ENCODE measurements at places on chromosomes 3 and 15.

DNA sequence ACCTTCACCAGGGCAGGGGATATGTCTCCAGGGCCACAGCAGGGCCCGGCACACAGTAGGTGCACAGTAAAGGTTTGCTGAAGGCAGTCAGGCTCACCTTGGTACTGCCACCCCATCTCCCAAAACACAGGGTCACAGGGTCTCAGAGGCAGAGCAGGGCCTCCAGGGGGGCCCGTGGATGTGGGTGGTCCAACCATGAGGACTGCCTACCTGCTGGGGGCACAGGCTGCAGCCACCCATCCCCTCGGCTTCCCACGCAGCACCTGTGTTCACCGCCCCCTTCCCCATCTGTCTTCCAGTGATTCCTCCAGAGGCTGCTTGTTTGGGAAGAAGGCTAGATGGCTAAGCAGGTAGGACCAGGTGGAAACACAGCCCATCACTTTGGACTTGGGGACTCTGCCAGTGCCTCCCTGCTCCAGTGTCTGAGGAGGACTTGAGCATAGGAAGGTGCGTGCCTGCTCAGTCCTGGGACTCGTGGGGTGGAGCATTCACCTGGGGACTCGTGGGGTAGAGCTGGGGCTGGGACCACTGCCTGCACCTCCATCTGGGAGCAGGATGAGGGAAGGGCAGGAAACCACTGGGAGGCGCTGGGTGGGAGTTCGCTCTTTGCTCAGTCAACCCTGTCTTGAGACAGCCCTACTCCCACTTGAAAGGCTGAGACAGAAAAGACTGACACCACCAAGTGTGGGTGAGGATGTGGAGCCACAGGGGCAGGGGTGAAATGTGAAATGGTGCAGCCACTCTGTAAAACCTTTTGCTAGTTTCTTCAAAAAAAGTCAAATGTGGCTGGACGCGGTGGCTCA is 18.8 kb upstream of the PLXND1 start:
- DNase-seq: no peak

- no peak for DNase-seq
These were observed 269.4 kb downstream of the TLE3 start for GRCh38 chr15:69828181-69828828.

DNA sequence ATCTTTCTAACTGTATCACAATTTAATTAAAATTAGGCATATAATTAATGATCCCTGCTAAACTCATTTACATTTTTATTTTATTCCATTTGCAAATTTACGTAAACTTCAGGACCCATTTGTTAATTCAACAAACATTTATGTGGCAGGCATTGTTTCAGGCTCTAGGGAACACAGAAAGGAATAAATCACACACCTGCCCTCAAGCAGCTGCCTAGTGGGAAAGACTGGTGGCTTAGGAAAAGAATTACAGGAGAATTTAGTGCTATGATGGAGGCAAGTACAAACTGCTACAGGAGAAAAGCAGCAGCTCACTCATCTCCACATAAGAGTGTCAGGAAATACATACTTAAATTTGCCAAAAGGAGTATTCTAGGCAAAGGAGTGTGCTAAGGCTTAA is 11.2 kb downstream of the CBLB start:
- DNase-seq: no peak

- no peak for DNase-seq
These were observed 228.0 kb downstream of the XXYLT1 start for GRCh38 chr3:195042743-195043606.

DNA sequence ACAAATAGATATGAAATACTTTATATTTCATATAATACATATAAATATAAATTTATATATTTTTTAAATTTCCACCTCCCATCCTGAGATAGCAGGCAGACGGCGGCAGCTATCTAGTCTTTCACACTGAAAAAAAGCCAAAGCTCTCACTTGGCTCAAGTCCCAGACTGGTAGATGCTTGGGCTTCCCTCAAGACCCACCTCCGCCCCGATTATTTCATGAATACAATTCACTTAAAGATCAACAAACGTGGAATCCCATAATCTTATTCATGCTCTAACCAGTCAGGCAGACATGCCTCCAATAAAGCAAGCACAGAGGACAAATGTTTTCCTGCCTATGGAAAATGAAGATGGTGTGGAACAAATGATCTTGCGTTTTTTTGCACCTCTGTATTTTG is 275.9 kb upstream of the NR2F2 start:
- DNase-seq: no peak

GRCh38 chr15:42819786-42820185 is 82.9 kb upstream of the CDAN1 start:
- DNase-seq: no peak

GRCh38 chr3:194967151-194968117 is 281.8 kb downstream of the FAM43A start:
- no peak for DNase-seq

DNA sequence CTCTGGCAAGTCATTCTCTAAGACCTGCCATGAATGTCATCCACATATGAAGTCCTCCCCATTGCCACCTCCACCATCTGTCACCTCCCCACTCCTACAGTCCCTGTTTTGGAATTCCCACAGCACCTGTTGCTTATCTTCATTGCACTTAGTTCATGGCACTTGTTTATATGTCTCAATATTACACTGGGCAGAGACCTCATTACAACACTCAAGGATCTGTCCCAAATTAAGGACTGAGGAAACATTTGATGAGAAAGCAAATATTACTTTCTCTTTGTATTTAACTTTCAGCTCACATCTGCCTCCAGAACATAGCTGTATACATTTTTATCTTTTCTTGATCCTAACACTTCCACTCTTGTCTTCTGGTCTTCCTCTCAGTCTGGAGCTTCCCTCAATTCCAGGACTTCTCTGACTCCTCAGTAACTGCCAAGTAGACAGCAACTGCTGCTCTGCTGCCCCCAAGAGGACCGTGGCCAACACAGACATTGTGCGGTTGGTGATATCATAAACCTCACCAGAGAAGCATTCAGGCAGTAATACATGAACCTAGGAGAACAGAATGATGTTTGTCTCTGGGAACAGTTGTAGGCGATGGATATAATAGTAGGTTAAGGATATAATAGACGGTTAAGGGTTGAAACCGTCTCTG is 45.0 kb upstream of the FGF12 start:
- no peak for DNase-seq

DNA sequence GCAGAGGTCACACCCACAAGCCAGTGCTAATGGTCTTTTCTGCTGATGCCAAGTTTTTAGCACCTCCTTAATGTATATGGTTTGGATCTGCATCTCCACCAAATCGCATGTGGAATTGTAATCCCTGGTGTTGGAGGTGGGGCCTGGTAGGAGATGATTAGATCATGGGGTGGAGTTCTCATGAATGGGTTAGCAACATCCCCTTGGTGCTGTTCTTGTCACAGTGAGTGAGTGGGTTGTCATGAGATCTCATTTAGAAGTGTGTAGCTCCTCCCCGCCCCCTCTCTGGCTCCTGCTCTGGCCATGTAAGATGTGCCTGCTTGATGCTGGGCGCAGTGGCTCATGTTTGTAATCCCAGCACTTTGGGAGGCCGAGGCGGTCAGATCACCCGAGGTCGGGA is 37.3 kb upstream of the KLHL6 start:
- no peak for DNase-seq

DNA sequence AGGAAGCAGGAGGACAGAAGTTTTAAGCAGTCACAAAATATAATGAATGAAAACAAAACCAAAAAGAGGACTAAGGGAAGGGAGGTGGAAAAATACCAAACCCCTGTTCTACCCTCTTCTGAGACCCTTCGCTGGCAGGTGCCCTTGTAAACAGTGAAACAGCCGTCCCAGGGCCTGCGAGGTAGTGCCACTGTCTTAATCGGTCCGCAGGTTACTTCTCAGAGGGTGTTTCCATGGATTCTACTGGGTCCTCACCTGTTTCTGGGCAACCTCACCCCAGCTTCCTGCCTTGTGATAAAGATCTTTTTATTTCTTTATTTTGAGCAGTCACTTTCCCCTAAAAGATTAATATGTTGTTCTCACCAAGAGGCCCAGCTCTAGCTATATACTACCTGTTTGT is 65.3 kb downstream of the SLC30A4 start:
- DNase-seq: no peak

GRCh38 chr3:132973441-132973840 is 64.8 kb upstream of the TMEM108 start:
- DNase-seq: no peak

- no peak for DNase-seq
These were observed 9.4 kb downstream of the CEMIP start for GRCh38 chr15:80788536-80788935.

GRCh38 chr3:50278880-50279224 is at the start of gene LSMEM2:
Gene LSMEM2 (plus strand): TSS chr3:50279087. CDS start chr3:50279114, 27 bp downstream.
- peak; percentile 59 for DNase-seq

GRCh38 chr3:26719134-26719533 is 96.6 kb downstream of the LRRC3B start:
- DNase-seq: no peak

- peak; percentile 35 for DNase-seq
These were observed 2.7 kb downstream of the MAP6D1 start for GRCh38 chr3:183822631-183823030.

DNA sequence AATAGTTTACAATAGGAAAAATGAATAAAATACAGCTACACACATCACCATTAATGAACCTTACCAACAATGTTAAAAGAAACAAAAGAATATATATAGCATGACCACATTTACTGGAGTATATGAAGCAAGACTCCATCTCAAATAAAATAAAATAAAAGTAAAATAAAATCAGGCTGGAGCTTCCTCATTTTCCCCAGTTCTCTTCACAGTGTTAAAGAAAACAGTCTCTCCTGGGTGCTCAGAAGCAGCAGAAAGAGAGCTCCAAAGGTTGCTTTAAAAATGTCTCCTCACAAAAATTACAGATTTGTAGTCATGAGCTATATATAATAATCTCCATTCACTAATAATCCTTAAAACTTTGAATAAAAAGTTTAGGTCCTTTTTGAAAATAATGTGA is 48.8 kb downstream of the PIK3CB start:
- no peak for DNase-seq

DNA sequence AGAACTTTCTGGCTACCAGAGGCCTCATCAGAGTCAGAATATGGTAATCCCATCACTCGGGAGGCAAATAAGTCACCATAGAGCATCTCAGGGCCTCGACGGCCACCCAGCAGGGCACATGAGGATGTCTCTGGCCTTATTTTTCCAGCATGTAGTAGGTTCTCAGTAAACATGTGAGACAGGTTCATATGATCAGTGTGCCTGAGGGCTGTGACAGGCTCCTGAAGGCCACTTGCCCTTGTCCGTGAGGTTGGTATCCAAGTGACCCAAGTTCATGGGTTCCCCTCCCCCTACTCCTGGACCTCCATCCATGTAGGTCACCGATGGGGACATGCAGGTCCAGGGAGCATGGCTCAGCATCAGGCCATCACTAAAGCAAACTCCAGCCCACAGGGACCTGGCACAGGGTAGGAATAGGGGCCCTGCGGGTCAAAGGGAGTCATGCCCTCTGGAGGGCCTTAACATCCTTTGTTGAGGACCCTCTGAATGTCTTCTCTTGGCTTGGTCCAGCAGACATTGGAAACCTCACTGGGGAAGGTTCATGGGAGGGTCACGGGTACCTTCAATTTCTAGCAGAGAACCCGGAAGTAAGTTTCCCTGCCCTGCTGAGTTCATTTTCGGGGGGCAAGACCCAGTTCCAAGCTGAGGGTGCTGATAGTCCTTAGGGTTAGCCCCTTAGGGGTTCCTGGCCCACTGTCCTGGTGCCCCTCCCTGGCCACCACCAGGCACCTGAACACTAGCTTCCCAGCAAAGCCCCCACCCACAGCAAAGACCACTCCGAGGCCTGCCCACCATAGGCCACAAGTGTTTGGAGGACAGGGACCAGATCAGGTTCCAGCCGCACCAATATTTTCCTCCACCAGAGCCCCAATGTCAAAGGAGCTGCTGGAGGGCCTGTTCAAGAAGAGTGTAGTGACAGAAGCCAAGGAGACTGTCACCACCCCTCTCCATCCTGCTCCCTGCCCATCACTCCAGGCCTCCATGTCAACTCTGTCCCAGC is 61.1 kb downstream of the ZNF445 start:
- DNase-seq: no peak

DNA sequence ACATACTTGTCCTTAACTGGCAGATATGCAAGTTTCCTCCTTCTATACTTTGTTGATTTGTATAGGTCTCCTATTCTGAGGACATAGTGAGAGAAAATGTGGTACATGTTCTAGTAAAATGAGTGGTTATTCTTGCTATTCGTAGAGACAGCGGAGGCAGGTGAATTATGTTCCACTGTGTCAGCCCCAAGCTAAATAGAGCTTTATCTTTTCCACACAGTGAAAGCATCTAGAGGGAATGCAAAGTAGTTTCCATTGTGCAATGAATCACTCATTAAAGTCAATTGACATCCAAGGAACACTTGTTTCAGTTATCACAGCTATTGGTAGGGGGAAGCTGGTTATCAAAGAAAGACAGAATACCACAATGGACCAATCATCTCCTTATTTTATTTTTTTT is 262.4 kb downstream of the NLGN1 start:
- no peak for DNase-seq

- no peak for DNase-seq
These were observed 8.3 kb downstream of the ARL13B start for GRCh38 chr3:93988283-93988682.

- DNase-seq: no peak
These were observed 95.4 kb downstream of the PLOD2 start for GRCh38 chr3:146065573-146066006.

GRCh38 chr15:29802411-29802810 is 19.9 kb downstream of the TJP1 start:
- DNase-seq: no peak

- peak; percentile 88 for DNase-seq
These were observed 58.8 kb downstream of the CLASP2 start for GRCh38 chr3:33658991-33659848.

- no peak for DNase-seq
These were observed 11.3 kb downstream of the NR2E3 start for GRCh38 chr15:71821547-71822129.

DNA sequence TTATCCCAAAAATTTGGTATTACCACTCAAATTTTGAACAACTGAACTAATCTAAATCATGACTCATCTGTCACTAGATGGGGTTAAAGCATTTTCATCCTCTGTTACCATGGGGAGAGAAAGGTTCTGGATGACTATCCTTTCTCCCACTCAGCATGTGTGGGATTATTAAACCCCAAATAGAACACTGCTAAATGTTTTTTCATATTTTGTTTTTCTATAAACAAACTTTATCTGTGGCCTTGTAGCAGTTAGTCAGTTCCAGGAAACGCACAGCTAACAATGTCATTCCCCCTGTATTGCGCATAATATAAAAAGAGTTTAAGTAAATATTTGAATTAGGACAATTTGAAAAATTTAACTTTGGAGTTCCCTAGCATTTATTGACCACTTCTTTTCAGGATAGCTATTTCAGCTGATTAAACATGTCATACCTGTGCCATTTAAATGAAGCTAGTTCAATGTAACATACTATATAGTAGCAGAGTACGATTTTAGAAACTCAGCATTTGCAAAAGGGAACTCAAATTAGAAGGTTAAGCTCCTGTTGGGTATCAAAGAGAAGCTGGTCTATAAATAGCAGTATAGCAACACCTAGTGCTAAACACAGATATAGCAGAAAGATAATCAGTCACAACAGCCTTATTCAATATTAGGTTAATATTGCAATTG is 9.2 kb upstream of the TMEM212 start:
- DNase-seq: no peak

All from C1 segment of cervical spinal cord (tissue), 14 donors.